ENCODE measurements at places on chromosomes 1 and 21. TPM values are rescaled to one million over a fixed set of nuclear protein-coding genes. Genes with fewer than 3 reads are reported as not detected.

DAP3 gene
- 78.0 TPM for total RNA-seq

DNA sequence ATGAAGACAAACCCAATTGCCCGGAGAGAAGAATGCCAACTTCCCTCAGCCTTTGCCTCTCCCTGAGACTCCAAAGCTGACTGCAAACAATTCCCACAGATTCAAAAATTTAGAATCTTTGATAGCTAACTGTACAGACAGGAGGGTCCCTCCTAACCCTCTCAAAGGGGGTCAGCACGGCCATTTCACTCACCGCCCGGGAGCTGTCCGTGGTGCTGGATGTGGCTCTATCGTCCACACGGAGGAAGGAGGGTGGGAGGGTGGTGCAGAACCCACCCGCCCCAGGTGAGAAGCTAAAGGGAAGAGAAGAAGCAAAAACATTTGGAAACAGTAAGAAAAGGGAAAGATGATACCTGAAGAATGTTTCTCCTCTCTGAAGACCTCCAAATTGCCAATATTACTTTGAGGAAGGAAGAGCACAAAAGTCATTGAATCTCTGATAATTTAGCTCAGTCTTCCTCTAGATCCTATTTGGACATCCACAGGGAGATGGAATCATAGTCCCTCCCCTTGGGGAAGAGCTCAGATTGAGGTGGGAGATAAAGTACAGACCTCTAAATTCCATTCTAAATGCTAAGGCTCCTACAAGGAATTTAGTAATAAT, 45.6 kb downstream of the RHBG start:
- DNase-seq: no peak

TMEM234 gene
- 27.9 TPM for total RNA-seq

GRCh38 chr1:214044438-214045214, 56.9 kb downstream of the PROX1 start:
- DNase-seq: no peak

- DNase-seq: no peak
Measured at GRCh38 chr1:42319128-42319851, 15.7 kb downstream of the FOXJ3 start.

AMY2A gene
- not detected for total RNA-seq

- no peak for DNase-seq
Measured at GRCh38 chr1:227066999-227067398, 126.9 kb downstream of the COQ8A start.

DNA sequence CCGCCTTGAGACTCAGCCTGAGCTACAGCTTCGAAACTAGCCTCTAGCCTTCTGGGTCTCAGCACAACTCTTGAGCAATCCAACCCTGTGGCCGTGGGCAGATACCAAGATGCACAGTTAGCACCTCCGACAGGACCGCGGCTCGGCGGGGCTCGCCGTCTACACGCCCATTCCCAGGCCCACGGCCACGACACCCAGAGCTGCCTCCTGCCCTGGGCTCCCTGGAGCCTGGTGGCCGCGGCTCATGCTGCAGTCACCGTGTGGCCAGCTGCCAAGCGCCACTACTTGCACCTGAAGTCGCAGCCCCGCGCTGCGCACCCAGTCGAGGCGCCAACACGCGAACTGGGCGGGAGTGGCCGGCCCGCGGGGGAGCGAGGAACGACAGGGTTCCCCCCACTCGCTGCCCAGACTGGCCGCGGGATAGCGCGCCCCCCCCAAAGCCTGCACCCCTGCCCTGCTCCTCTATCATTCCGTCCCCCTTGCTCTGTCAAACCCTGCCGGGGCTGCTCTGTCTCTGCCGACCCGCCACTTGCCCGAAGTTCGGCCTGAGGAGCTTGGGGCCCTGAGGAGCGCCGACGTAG, 729 bp upstream of the CDCA8 start:
- no peak for DNase-seq

- DNase-seq: no peak
Measured at GRCh38 chr1:8510041-8510823, 192.3 kb downstream of the SLC45A1 start.

DNA sequence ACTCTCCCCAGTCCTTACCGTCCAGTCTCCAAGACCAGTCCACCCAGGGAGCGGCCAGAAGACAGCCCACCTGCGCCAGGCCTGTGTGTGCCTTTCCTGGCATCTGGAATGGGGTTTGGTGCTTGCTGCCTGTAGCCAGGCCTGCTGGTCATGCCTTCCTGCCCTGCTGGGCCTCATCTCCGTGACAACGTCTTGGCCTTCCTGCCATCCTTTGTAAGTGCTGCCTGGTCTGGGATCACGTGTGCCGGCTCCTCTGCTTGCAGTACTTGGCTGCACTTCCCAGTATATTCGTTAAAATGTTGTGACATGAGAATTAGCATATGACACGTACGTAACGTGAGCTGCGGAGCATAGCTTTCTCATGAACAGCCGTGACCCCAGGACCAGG, 145.3 kb upstream of the COL6A1 start:
- DNase-seq: no peak

DNA sequence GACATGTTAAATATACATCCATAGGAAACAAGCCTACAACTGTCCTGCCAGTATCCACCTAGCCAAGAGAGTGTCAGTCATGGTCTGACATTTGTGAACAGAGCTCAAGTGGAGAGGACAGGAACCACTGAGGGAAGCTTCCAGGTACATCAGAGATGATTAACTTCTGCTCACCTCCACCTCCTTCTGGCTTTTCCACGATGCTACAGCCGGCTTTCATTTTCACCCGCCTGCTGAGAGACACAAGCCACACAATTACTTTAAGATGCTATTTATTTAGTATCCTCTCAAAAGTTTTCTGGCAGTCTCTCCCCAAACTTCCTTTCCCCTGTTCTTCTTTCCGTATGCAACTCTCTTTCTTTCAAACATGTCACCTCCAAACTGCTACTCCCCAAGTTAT, 2.1 kb downstream of the ETV3 start:
- no peak for DNase-seq

GRCh38 chr1:22739648-22740385, 29.2 kb downstream of the EPHB2 start:
- DNase-seq: peak; percentile 92

- DNase-seq: no peak
Measured at GRCh38 chr1:208807446-208808127, 563.4 kb upstream of the PLXNA2 start.

- DNase-seq: no peak
Measured at GRCh38 chr1:8796812-8797211, 20.6 kb downstream of the RERE start.

Data from osteocyte (in vitro differentiated cells).